HCEC 1CT (cell line): ENCODE measurements at places on chromosomes 13 and 19.
A peak's percentile ranks its signal among the peaks of the same experiment; 100 is the strongest.

GRCh38 chr19:13884726-13885591 lies 8.0 kb downstream of the NANOS3 start:
- no peak for DNase-seq

GRCh38 chr19:30447553-30447870 lies 75.3 kb downstream of the ZNF536 start:
- no peak for DNase-seq

DNA sequence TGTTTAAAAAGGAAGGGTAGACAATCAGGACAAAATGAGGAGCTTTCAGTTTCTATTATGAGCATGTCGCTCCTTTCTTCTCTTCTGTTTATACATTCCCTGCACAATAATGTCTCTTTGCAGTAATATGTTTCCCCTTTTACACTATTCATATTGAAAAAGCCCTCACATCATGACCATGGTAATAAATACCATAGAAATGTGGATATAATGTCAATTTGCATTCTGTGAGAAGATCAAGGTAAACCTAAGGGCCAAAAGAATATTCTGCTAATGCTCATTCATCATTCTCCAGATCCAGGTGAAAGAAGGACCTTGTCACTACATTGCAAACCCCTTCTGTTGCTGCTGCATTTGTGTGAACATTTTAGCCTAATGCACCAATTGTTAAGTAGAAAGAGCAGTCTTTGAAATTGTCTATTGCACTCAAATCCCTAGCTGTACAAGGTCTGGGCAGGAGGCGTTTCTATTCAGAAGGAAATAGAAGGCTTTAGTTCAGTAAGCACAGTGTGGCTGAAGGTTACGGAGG lies 117.6 kb upstream of the SOX21 start:
- DNase-seq: no peak

- no peak for DNase-seq
These were observed 18.4 kb upstream of the ACOD1 start for GRCh38 chr13:76929851-76930374.

- DNase-seq: no peak
These were observed 187.6 kb downstream of the STK24 start for GRCh38 chr13:98389319-98389718.

DNA sequence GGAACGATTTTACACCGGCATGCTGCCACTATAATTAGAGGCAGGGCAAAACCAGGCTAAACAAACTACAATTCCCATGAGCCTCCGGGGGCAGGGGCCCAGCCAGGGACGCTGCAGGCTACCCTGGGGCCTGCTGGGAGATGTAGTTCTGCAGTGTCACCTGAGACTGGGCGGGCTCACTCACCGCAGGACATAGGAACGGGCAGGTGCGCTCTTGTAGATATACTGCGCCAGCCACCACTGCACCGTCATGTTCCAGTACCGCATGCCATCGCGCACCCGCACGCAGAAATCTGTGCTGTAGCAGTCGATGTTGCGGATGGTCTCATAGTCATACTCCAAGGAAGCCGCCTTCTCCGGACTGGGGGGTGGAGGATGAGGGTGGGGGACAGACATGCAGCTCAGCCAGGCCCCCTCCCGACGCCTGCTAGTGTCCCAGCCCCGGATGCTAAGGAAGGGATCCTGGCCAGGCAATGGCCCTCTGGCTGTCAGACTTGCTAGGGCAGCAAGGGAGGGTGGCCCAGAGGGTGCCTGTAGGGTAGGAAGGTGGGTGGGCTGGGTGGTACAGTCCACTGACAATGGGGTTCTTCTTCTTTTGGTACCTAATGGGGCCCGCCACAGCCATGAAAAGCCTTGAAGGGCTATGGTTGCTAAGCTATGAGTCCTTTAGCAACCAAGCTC lies 5.8 kb upstream of the TMC4 start:
- no peak for DNase-seq

DNA sequence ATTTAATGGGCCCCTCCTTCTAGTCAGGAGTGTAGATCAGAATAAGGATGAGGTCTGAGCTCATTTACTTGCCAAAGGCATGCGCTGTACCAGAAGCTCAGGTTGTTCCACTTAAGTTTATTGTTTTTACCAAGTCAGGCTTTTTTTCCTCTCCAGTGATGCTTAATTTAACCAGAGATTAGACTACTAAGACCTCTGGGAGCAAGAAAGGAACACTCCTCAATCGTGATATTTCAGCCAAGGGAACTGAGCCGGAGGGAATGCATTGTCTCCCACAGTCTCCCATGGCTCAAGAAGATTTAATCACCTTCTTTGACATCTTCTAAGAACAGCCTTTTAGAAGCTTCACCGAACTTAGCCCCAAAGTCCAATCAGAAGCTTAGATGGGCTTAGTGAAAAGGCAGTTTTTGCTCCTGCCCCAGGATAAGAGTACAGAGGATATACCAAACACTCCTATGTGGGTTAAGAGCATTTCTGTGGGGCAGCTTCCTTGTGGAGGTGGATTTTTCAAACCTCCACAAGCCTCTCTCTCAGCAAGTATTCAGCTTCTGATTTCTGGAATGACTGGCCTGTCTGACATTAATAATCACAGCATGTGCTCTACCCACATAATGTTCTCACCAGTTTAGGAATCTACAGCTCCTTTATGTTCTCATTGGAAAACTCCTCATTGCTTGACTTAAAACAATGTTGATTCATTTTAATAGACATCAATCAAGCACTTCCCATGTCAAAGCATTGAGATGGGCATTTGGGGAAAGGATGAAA lies 322.7 kb downstream of the SUCLA2 start:
- no peak for DNase-seq

DNA sequence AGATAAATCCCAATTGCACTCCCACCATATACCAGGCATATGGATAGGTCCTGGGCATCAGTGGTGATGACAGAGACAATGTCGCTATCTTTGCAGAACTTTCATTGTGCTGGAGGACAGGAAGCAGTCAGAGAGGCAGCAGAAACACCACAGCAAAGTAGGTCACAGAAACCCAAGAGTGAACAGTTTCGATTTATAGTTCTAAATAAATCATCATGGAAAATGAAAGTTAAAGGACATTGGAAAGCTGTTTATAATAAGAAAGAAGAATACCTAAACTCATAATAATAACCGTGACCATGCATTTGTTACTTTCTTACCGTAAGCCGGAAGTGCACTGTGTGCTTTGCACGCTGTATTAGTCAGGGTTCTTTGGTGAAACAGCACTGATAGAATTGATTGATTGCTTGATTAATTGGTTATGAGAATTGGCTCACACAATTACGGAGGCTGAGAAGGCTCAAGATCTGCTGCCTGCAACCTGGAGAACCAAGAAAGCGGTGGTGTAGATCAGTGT lies 38.9 kb downstream of the ALOX5AP start:
- no peak for DNase-seq

DNA sequence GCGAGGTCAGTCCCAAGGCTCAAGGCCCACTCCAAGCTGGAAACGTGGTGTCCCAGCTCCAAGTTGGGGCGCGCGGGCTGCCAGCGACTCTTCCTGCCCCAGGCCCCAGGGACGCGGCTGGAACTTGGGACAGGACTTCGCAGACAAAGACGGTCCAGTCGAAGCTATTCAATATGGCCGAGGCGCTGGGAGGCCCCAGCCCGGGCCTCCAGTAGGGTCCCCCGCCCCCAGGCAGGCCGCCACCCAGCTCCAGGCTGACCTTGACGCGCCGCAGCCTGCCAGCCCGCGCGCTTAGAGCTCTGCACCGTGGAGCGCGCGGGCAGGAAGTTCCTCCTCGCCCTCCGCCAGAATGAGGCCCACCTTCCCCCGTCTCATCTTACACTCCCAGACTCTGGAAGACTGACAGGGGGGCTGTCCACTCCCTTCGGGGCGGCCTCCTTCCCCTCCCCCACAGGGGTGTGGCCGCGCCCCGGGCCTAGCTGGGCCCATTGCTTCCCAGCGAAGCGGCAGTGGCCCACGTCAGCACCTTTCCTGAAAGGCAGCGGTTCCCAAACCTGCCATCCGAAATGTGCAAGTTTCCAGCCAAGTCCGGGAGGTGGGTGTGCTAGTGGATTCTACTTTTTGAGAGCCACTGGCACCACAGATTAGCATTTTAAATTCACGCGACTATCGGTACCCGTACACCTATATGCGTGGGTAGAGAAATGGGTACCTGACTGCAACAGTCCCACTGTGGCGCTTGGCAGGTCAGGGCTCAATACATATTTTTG lies at the start of gene CCDC8:
TSS of gene CCDC8 (minus strand) at position 303 of the 770 bp plus-strand sequence. CDS start 754 bp downstream, outside the sequence.
- peak; percentile 33 for DNase-seq

DNA sequence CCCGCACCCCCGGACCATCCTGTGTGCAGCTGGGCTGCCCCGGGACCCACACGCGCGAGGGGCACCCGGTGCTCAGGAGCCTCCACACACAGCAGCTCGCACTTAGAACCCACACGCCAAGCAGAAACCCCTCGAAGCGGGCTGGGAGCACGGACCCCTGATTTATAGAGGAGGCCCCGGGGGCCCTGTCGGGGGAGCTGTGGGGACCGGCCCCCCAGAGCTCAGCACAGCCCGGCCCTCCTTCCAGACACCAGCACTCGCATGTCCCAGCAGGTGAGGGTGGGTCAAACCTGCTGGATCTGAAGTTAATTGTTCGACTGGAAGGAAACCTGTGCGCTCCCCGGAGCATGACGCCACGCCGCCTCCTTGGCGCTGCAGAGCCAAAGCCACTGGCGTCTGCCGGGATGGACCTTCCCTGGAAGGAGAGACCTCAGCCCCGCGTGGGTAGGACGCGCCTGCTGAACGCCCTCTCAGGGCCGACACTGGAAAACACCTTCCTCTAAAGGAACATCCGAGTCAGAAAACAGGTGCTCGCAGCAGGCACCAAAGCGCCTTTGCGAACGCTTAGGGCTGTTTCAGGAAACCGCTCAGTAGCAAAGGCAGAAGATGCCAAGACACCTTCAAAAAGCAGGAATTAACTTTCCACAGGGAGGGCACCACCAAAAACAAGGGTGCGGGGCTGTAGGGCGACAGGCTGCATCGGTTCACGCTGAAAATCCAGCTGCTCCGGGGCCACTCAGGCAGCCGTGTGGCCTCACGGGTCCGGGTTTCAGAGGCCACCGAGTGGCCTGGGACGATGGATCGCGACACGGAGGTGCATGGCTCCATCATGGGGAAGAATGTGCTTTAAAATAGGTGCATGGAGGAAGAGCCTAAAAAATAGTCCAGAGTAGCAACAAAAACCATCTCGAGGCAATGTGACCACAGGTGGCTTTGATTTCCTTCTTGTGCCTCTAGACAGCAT lies 37.8 kb upstream of the GRTP1 start:
- DNase-seq: no peak

- no peak for DNase-seq
These were observed 26.9 kb downstream of the SCGB2B2 start for GRCh38 chr19:34649886-34650543.

DNA sequence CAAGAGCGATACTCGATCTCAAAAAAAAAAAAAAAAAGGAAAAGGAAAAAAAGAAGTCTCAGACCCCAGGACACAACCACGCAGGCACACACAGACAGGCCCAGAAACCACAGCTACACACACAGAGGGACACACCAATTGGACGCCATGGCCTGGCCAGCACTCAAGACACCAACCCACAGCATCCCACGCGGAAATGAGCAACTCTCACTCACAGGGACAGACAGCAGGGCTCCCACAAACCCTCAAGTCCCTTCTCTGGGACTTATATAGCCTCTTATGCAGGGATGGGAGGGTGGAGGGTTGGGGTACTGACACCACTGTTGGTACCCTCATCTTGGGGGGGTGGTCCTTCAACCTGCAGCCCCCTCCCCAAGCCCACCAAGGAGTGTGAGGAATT lies 5.9 kb downstream of the NOTCH3 start:
- DNase-seq: no peak

GRCh38 chr13:112052213-112052612 lies 14.7 kb upstream of the SOX1 start:
- no peak for DNase-seq

DNA sequence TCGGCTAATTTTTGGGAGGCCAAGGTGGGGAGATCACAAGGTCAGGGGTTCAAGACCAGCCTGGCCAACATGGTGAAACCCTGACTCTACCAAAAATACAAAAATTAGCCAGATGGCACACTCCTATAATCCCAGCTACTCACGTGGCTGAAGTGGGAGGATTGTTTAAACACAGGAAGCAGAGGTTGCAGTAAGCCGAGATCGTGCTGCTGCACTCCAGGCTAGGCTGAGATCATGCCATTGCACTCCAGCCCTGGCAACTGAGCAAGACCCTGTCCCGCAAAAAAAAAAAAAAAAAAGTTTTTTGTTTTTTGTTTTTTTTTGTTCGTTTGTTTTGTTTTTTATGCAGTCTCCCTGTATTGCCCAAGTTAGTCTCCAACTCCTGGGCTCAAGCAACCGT lies 21.2 kb downstream of the MAST1 start:
- no peak for DNase-seq
